ENCODE measurements at places on chromosomes 6 and 20. TPM values are rescaled to one million over a fixed set of nuclear protein-coding genes. Genes with fewer than 3 reads are reported as not detected.

The VGLL2 gene
- total RNA-seq: 5.7 TPM

The KATNA1 gene
- 39.7 TPM for total RNA-seq

The SERPINB6 gene
- 62.5 TPM for total RNA-seq

The CITED2 gene
- total RNA-seq: 23.6 TPM

The FOXC1 gene
- 7.2 TPM for total RNA-seq

The SLC17A1 gene
- total RNA-seq: not detected

The FAM83B gene
- total RNA-seq: 0.23 TPM

The GRM1 gene
- 0.13 TPM for total RNA-seq

The VSTM2L gene
- 0.22 TPM for total RNA-seq

The FUT9 gene
- not detected for total RNA-seq

The RPL10A gene
- total RNA-seq: 2,010 TPM

The KCNG1 gene
- total RNA-seq: 9.3 TPM

The BPIFB2 gene
- not detected for total RNA-seq

The SPATS1 gene
- total RNA-seq: not detected

GRCh38 chr6:89585154-89585553 lies 53.4 kb downstream of the LYRM2 start:
- no peaks in the 10 kb centered on the region for H3K4me1 ChIP-seq
- no peak overlapping the region for H3K27ac ChIP-seq
- DNase-seq: no peak
- H3K27me3 ChIP-seq: no peaks in the 10 kb centered on the region

- H3K4me1 ChIP-seq: peaks cover 13% of the 10 kb centered on the region
- H3K4me3 ChIP-seq: no peak overlapping the region
- no peaks in the 10 kb centered on the region for H3K27me3 ChIP-seq
- H3K36me3 ChIP-seq: no peaks in the 10 kb centered on the region
Observed at GRCh38 chr6:49497304-49497703, 2.4 kb upstream of the GLYATL3 start.

- DNase-seq: no peak
- no peaks in the 10 kb centered on the region for H3K27me3 ChIP-seq
- no peak overlapping the region for H3K4me3 ChIP-seq
- H3K27ac ChIP-seq: no peak overlapping the region
- peaks cover 9% of the 10 kb centered on the region for H3K36me3 ChIP-seq
Observed at GRCh38 chr20:48807586-48808381, 20.0 kb downstream of the PREX1 start.

- no peak overlapping the region for H3K4me3 ChIP-seq
- peak overlapping the region; percentile 37 for H3K27ac ChIP-seq
- H3K36me3 ChIP-seq: peaks cover 60% of the 10 kb centered on the region
- H3K4me1 ChIP-seq: peaks cover 57% of the 10 kb centered on the region
Observed at GRCh38 chr6:45504947-45505346, 127.2 kb upstream of the SUPT3H start.

- H3K4me3 ChIP-seq: no peak overlapping the region
- no peak overlapping the region for H3K27ac ChIP-seq
- H3K27me3 ChIP-seq: peaks cover 5% of the 10 kb centered on the region
- no peaks in the 10 kb centered on the region for H3K36me3 ChIP-seq
- H3K4me1 ChIP-seq: no peaks in the 10 kb centered on the region
Observed at GRCh38 chr20:35992713-35993335, 24.4 kb downstream of the CNBD2 start.

DNA sequence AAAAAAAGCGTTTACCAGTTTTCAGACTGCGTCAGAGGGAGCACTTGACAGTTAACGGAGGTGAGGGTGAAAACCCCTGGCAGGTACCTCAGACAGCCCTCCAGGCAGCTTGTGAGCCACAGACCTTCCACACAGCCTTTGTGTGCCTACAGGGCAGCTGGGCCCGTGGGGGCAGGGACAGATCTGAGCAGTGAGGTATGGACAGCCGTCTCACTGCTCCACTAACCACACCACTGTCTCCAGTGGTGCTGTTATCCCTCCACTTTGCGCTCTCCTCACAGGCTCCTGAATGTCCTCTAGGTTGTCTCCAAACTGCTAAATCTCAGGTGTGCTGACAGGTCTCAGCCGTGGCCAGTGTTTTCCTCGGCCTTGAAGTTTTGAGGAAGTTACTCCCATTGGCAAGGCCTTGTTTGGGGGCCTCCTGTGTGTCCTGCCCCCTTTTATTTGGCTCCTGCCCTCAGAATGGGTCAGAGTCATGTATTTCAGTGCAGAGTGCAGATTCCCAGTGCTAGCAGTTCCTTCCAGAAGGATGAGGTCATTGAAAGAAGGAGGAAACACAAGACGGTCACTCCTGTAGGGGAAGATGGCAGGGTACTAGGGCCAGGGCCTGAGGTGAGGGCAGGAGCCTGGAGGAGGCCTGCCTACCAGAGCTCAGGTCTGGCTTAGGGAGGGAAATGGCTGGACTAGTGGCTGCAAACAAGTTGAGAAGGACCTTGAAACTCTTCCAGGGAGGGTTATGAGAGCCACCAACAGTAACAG lies 11.8 kb downstream of the GFRA4 start:
- no peak for DNase-seq
- H3K36me3 ChIP-seq: 0 out of 2 replicates have a peak, but pooled peaks cover 4% of the 10 kb centered on the region
- H3K4me3 ChIP-seq: no peak overlapping the region
- no peak overlapping the region for H3K27ac ChIP-seq
- H3K27me3 ChIP-seq: no peaks in the 10 kb centered on the region
- H3K4me1 ChIP-seq: peaks cover 8% of the 10 kb centered on the region

DNA sequence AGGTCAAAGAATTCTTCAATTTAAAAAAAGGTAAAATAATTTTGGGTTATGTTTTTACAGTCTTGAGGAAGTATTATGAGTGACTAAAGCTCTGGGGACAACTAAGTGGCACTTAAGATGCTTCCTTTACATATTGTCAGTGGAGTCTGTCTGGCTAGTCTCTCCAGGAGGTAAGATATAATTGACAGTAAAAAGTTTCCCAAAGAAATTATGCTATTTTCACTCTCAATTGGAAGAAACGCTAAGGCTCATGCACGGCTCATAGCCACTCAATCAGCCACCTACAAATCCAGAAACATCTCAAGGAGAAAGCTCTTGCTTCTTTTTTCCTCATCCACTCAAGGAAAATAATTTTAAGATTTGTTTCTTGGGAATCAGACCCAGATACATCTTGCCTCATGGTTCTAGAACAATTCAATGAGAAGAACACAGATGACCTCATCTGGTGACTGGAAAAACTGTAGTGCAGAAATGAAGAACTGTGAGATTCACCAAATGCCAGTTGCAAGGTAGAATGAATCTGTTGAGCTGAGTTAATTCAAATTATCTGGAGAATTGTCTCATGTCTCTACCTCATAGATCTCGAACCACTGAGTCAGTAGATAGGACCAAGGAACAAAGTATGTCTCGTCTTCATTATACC lies 252.9 kb downstream of the TPBG start:
- H3K4me3 ChIP-seq: no peak overlapping the region
- H3K27ac ChIP-seq: no peak overlapping the region
- no peak for DNase-seq
- peaks cover 31% of the 10 kb centered on the region for H3K4me1 ChIP-seq
- no peaks in the 10 kb centered on the region for H3K36me3 ChIP-seq

GRCh38 chr6:17869753-17870050 lies 117.7 kb downstream of the KIF13A start:
- no peak overlapping the region for H3K4me3 ChIP-seq
- H3K4me1 ChIP-seq: peaks cover 37% of the 10 kb centered on the region
- no peak for DNase-seq

GRCh38 chr6:61833176-61833755 lies 452.8 kb downstream of the KHDRBS2 start:
- 0 out of 2 replicates have a peak, but pooled peaks cover 3% of the 10 kb centered on the region for H3K27me3 ChIP-seq
- no peak overlapping the region for H3K27ac ChIP-seq
- H3K4me1 ChIP-seq: no peaks in the 10 kb centered on the region
- no peak overlapping the region for H3K4me3 ChIP-seq

DNA sequence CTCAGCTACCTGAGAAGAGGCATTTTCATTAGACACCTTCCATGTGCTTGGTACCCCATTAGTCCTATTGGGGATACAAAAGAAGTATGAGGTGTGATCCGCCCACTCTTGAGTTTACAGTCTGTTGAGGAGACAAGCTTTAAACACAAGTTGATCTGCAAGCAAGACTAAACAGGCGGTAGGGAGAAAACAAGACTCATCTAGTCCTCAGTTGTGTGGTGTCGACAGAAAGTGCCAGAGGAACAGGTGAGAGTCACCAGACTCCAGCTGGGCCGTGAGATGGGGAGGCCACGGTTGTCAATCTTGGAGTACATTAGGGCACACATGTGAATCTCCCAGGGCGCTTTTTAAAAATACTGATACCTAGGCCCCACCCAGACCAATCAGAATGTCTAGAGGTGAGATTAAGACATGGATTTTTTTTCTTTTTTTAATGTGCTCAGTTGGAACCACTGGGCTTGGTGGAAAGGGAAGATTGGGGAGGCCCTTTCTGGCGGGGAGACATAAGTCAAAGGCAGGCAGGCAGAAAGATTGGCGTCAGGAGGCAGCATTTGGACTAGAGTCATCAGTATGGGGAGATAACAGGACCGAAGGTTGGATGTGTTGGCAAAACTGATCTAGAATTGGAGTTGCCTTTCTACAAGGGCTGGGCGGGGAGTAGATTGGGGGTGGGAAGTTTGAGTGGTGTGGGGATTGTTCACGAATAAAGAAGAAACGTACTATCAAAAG lies 10.4 kb downstream of the E2F3 start:
- no peaks in the 10 kb centered on the region for H3K27me3 ChIP-seq
- no peak for DNase-seq
- H3K4me1 ChIP-seq: no peaks in the 10 kb centered on the region
- H3K4me3 ChIP-seq: no peak overlapping the region
- no peak overlapping the region for H3K27ac ChIP-seq

DNA sequence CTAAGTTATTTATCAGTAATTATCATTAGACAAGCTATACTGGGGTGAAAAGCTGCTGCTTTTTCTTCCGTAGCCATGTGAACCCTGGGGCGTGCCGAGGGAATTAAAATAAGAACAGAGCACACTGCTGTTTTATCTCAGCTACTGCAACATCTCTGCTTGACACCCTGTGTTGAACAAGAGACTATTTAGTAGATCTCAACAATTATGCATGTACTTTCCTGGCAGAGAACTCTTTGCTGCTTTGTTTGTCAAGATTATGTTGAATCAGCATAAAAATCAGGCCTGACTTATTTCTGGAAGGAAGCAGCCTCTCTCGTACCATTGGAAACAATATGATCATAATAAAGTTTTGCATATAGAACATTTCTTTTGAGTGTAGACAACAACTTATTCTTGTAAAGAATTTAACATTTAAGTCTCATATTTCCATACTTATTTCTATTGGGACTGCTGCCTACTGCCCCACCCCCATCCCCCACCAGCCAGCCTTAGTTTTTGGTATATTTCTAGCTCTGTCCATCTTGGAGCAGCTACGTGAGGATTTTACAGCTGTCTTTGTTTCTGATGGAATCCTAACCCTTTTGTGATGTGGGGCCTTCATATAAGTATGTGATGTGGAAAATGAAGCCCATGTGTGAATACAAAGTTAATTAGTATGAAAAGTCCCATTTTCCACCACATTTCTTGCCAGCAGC lies 1011.4 kb downstream of the KIF16B start:
- no peak for DNase-seq
- 0 out of 2 replicates have a peak, but pooled peaks cover 2% of the 10 kb centered on the region for H3K4me1 ChIP-seq
- H3K4me3 ChIP-seq: no peak overlapping the region
- H3K27me3 ChIP-seq: no peaks in the 10 kb centered on the region
- no peak overlapping the region for H3K27ac ChIP-seq
- no peaks in the 10 kb centered on the region for H3K36me3 ChIP-seq

DNA sequence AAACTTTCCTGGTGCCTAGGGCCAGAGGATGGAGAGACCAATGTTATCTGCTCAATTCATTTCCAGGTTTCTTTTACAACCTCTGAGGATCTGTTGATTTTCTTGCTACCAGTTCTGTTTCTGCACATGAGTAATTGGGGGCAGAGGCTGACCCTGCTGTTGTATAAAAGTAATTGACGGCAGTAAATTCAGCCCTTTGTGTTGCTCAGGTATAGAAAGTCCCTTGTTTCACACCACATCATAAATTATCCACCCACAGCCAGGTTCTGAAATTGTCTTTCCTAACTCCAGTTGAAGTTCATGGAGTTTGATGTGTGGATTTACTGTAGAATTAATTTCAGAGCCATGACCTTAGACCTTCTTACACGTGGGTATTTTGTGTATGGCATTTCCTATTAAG lies 107.4 kb upstream of the GRIK2 start:
- no peaks in the 10 kb centered on the region for H3K36me3 ChIP-seq
- no peak for DNase-seq
- no peak overlapping the region for H3K4me3 ChIP-seq
- no peaks in the 10 kb centered on the region for H3K4me1 ChIP-seq
- no peaks in the 10 kb centered on the region for H3K27me3 ChIP-seq

DNA sequence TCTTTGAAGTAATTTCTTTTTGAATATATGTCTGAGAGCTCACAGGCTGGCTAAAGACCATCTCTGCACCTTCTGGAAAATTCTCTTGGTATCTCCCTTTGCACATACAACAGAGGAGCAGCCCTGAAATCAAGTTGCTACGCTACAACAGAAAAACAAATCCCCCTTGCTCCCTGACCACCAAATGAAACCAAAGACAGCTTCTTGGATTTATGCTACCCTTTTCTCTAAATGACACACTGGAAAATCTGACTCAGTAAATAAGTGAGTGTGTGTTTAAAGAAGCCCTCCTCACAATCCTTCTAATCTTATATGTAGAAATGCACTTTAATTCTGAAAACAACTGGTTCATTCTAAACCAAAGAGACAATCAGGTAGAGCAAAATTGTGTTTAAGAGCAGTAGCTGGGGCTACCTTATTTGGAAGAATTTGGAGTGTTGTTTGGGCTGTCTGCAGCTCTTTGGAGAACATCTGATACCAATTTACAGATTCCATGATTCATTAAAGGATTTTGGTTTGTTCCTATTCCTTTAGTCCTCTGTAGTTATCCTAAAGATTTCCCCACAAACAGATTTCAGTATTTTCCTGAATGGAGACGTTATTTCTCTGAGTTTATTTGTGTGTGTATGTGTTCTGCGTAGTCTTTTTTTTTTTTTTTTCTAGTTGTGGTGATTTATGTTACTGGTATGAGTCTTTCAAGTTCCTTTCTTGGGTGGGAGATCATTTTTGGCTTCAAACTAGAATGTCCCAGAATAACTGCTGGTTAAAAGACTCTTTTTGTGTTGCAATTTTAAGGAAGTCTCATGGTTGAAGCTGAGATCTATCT lies 36.4 kb upstream of the UTRN start:
- H3K36me3 ChIP-seq: no peaks in the 10 kb centered on the region
- H3K4me3 ChIP-seq: no peak overlapping the region
- DNase-seq: no peak
- no peak overlapping the region for H3K27ac ChIP-seq

GRCh38 chr20:51034476-51034875 lies 11.6 kb upstream of the KCNG1 start:
- H3K36me3 ChIP-seq: no peaks in the 10 kb centered on the region
- DNase-seq: peak; percentile 31
- H3K4me3 ChIP-seq: no peak overlapping the region
- H3K27me3 ChIP-seq: no peaks in the 10 kb centered on the region
- peaks cover 18% of the 10 kb centered on the region for H3K4me1 ChIP-seq

DNA sequence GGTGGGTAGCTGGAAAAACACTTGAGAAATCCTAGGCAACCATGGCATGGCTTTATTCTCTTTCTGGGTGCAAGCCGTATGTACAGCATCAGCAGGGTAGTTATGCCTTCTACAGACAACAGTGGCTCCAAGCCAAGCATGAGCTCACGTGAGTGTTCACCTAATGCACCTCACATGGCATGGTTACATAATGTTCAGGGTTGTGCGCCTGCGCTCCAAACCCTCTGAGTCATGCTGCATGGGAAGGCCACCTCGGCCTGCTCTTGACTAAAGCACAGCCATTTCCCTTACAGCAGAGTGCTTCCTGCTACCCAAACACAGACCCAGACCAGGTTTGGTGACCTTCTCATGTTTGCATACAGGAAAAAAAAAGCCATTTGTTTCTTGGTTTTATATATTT lies 96.2 kb downstream of the VIP start:
- H3K36me3 ChIP-seq: no peaks in the 10 kb centered on the region
- H3K27me3 ChIP-seq: no peaks in the 10 kb centered on the region
- DNase-seq: no peak
- no peak overlapping the region for H3K4me3 ChIP-seq

Data from SJCRH30 (cell line).